ENCODE measurements at places on chromosomes 2 and 18. TPM values are rescaled to one million over a fixed set of nuclear protein-coding genes. Genes with fewer than 3 reads are reported as not detected.

Gene PTPN2
- total RNA-seq = 18.1 TPM

Gene MROH2A
- not detected for total RNA-seq

Gene ATP8B1
- total RNA-seq = 19.5 TPM

Gene GPAT2
- total RNA-seq = under 0.01 TPM

Gene MYO5B
- 24.6 TPM for total RNA-seq

Gene ASB3
- 13.3 TPM for total RNA-seq

Gene LCT
- total RNA-seq = not detected

Gene LYPD6
- 2.9 TPM for total RNA-seq

Gene ZNF24
- total RNA-seq = 15.0 TPM

Gene FAHD2B
- total RNA-seq = 16.6 TPM

Gene PNO1
- total RNA-seq = 17.6 TPM

Gene OXER1
- 0.16 TPM for total RNA-seq

Gene TUBA3E
- not detected for total RNA-seq

Gene EVA1A
- 80.2 TPM for total RNA-seq

Gene SKOR2
- total RNA-seq = not detected

Gene CCDC88A
- total RNA-seq = 21.0 TPM

Gene RAB17
- 0.63 TPM for total RNA-seq

Gene GRHL1
- total RNA-seq = 1.1 TPM

Gene TMEFF2
- 0.13 TPM for total RNA-seq

Measured in mesangial cell (primary cell).